Glomerular endothelial cell (primary cell): ENCODE measurements at places on chromosomes 3 and 15. TPM values are rescaled to one million over a fixed set of nuclear protein-coding genes. Genes with fewer than 3 reads are reported as not detected.

WDR49 gene
- 0.47 TPM in 1 of 2 replicates, not detected in the other for total RNA-seq

CCR9 gene
- total RNA-seq, result not detected in 2 replicates

SUCLG2 gene
- 32.1 and 39.0 TPM in 2 replicates for total RNA-seq

GP5 gene
- total RNA-seq, result 0.29 TPM in 1 of 2 replicates, not detected in the other

QRICH1 gene
- total RNA-seq, result 73.8 and 205 TPM in 2 replicates

CPLX3 gene
- not detected in 2 replicates for total RNA-seq

SERPINI2 gene
- total RNA-seq, result not detected in 2 replicates

EBLN2 gene
- total RNA-seq, result 0.78 and 4.9 TPM in 2 replicates

CATSPER2 gene
- 0.10 and 0.29 TPM in 2 replicates for total RNA-seq

CFAP44 gene
- 3.2 and 5.2 TPM in 2 replicates for total RNA-seq

ARGFX gene
- total RNA-seq, result not detected in 2 replicates

IL17RE gene
- total RNA-seq, result 0.39 and 1.3 TPM in 2 replicates

UBA3 gene
- 48.8 and 51.7 TPM in 2 replicates for total RNA-seq

FBXO40 gene
- not detected in 2 replicates for total RNA-seq

ACKR4 gene
- 0.58 and 0.64 TPM in 2 replicates for total RNA-seq

NANOGP8 gene
- total RNA-seq, result not detected in 2 replicates

GPR149 gene
- total RNA-seq, result not detected in 2 replicates

MORC1 gene
- total RNA-seq, result not detected in 2 replicates

DUOXA2 gene
- total RNA-seq, result not detected in 2 replicates

NOP10 gene
- 397 TPM in 2 replicates for total RNA-seq

LRTM1 gene
- total RNA-seq, result not detected in 2 replicates

P4HTM gene
- total RNA-seq, result 32.9 and 42.2 TPM in 2 replicates

COL7A1 gene
- total RNA-seq, result 20.0 and 25.0 TPM in 2 replicates
